ENCODE measurements at places on chromosomes 12 and 14. TPM values are rescaled to one million over a fixed set of nuclear protein-coding genes. Genes with fewer than 3 reads are reported as not detected.

- DNase-seq = no peak
Measured at GRCh38 chr12:52815676-52816588, 2.0 kb upstream of the KRT4 start.

DNA sequence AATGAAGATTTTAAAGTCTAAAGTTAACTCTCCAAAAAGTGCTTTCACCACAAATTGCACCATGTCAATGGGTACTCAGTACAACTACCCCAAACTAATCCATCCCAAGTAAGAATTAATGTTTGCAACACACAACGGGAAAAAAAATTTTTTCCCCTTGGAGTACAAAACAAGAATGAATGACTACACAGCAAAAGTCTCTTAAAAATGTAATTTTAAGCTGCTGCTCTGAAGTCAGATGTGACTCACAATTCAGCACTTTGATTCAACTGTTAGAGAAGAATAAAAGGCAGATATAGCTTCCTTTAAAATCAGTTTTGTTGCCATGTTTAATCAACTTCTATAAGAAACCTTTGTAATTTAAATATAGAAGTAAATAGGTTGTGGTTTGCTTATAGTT lies 42.5 kb upstream of the VPS33A start:
- DNase-seq = no peak

DNA sequence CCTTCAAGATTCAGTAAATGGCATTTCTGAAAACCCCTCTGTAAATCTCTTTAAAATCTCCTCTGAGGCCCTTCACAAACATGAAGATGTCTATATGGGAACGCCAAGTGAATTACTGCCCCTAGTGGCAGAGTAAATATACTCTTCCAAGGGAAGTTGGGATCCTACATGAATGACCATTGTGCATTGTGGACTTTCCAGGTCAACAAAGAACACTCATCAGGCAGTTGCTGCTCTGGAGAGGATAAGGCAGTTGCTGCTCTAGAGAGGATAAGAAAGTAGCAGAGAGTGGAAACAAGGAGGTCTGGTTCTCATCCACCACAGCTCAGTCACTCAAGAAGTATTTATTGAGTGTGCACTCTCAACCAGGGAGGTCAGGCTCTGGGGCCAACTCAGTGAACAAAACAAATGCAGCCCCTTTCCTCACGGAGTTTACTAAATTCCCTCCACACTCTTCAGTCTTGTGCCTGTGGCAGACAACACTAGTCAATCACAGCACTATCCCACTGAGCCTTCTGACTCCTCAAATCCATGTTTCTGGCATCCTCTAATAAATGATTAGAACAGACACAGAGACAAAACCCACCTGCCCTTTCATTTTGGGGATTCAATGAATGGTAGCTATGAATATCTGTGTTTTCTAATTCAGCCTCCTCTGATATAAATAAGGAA lies 52.9 kb downstream of the SVOP start:
- DNase-seq = no peak

DNA sequence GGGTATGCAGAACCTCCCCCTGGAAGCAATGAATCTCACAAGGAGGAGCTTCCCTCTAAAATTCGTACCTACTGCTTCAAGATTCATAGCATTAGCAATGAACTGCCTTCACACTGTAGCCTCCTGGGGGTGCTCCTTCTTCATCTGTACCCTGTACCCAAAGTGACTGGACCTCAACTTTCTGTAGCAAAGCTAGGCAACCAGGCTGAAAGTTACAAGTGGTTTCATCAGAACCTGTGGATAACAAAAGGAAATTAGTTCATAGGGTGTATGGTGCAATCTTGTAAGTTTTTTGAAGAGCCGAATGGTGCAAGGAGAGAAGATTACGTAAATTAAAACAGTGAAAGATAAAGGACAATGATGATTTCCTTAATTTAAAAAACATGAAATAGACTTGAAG lies 1541.7 kb upstream of the FLRT2 start:
- DNase-seq = no peak

- peak; percentile 76 for DNase-seq
Measured at GRCh38 chr12:105084251-105085250, at the start of gene ALDH1L2. TSS of gene ALDH1L2 (minus strand) at chr12:105084458. CDS start at chr12:105084436, 22 bp downstream.

PKP2 gene
- total RNA-seq = 0.36 TPM

DNA sequence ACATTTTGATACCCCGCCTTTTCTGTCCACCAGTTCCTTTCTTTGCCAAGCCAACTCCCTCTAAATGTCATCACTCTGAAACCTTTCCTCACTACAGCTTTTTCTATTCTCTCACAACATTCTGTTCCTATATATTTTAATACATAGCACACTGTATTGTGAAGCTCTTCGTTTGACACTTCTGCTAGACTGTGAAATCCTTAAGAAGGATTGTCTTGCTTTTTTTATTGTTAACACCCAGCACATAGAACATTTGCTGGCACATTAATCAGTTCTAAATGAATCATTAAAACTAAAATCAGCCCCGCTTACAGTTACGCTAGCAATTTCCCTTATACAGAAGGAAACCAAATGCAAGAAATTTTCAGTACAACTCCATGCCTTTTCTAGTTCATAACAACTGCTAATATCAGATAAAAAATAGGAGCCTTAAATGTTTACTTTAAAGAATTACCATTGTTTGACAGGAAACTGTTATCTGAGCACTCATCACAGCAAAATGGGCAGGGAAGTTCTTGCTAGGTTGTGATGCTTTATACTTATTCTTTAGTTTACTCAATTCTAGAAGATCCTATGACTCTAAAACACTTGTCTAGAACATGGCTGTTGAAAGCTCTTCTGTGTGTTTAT lies 93.5 kb downstream of the PPP1R12A start:
- no peak for DNase-seq

DNA sequence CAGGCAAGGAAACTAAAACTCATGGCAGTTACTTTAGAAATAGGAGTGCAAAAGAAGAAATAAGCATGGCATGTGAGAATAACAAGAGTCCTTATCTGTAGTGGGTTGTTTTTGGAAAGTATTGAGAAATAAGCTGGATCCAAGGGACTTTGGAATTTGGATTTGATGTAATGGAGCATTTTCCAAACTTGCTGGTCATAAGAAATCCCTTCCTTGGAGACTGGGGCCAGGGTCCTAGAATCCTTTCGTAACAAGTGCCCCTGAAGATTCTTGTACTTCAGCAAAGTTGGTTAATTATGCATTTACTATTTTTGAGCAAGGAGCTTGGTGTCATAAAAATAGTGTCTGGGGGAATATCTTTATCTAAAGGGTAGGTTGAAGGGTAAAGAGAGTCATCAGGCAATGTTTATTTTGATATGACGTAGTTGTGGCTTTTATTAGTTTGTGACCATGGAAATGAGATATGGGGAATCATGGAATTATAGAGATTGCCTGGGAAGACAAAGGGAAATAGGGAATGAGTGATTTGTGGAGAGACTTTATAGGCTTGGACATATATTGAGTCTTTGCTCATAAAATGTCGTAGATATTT lies 53.9 kb downstream of the WNK1 start:
- no peak for DNase-seq

LRIG3 gene
- not detected for total RNA-seq

DNA sequence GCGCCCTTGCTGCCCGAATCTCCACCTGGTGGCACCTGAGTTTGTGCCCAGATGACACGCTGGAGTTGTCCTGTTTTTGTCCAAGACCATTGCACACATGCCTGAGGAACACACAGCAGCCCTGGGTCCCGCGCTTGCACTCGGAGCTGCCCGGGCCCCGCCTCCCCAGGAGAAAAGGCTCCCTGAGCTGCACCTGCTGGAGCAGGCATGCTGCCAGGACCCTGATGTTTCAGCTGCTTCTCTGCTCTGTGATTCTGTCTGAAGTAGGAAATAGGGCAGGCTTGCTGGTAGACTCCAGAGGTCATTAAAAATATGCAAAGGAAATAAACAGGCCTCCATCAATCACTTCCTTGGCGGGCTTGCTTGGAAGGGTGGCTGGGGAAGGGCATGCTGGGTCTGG lies 271.6 kb downstream of the CACNA1C start:
- DNase-seq = no peak

- no peak for DNase-seq
Measured at GRCh38 chr14:68266998-68267397, 447.4 kb downstream of the RAD51B start.

DNA sequence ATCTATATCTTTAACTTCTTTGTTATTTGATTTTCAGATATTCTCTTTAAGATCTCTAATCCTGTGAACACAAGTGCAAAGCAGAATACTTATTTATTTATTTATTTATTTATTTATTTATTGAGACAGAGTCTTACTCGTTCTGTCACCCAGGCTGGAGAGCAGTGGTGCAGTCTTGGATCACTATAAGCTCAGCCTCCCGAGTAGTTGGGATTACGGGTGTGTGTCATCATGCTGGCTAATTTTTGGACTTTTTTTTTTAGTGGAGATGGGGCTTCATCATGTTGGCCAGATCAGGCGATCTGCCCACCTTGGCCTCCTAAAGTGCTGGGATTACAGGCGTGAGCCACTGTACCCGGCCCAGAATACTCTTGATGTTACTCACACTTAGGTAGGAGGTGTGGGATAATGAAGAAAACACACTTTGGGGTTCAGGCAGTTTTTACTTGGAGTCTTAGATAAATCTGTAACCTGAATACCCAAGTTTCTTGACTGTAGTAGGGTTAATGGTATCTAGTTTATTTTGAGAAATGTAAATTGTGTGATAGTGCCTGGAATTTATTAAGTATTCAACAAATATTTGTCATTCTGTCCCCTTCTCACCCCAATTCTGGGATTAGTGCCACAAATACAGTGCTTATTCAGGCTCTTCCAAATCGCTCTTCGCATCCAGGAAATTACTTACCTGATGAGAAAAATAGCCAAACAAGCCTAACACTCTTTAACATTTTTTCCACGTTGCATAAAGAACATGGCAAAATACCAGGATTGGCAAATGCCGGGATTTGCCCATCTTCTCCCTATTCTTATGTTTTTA lies 33.0 kb downstream of the METAP2 start:
- no peak for DNase-seq

DNA sequence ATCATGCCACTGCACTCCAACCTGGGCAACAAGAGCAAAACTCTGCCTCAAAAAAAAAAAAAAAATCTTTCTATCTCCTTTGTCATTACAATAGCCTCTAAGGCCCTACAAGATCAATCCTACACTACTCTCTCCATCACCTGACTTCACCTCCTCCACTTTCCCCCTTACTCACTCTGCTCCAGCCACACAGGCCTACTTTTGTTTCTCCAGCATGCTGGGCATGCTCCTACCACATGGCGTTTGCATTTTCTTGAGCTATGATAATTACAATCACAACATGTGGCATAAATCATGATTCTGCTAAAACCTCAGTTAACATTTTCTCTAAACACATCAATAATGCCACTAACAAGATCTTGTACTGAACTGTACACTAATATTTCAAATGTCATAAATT lies 7.8 kb downstream of the PPP1R13B start:
- DNase-seq = no peak

DNA sequence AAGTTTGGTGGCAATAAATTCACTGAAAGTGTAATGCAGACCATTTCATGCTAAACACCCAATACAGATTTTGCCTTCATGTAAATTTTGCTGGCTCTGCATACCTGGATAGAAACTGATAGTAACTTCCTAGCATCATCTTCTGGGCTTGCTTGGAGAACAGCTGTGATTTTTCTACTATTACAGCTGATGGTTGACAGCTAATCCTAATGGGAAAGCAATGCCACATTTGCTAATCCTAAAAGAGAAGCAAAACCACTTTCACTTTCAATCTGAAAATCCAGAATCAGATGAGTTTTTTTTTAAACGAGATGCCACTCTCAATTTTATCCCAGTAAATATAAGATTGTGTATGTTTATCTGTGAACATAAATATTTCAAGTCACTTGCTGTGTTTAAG lies 1035.9 kb downstream of the TRHDE start:
- DNase-seq = no peak

- DNase-seq = peak; percentile 88
Measured at GRCh38 chr14:53152887-53153701, at the start of gene DDHD1. TSS of gene DDHD1 (minus strand) at chr14:53153323. CDS start at chr14:53153098, 225 bp downstream.

KRT5 gene
- not detected for total RNA-seq

- no peak for DNase-seq
Measured at GRCh38 chr12:113722747-113723146, 243.4 kb downstream of the RBM19 start.

DNA sequence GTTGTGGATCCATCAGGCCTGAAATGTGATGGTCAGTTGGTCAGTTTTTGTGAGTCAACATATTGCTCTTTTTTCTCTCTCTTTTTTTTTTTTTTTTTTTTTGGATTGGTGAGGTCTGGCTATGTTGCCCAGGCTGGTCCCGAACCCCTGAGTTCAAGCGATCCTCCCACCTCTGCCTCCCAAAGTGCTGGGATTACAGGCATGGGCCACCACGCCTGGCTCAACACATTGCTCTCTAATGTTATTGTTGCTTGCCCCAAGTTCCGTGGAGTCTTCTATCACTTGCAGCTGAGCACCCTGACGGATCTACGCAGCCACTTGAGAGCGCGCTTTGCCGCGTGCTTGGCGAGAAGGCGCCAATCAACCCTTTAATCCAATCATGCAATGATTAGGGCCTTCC lies 69.5 kb upstream of the DIO3 start:
- DNase-seq = no peak

- peak; percentile 78 for DNase-seq
Measured at GRCh38 chr12:11981121-11981733, 89.5 kb upstream of the BCL2L14 start.

DNA sequence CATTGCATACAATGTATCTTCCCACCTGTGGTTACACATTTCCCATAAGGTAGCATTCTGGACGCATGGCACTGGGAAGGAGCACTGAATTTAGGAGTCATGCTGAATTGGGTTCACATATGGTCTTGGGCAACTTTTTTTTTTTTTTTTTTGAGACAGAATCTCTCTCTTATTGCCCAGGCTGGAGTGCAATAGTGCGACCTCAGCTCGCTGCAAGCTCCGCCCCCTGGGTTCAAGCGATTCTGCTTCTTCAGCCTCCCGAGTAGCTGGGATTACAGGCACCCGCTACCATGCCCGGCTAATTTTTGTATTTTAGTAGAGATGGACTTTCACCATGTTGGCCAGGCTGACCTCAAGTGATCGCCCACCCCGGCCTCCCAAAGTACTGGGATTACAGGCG lies 13.3 kb downstream of the DIP2B start:
- no peak for DNase-seq

VRTN gene
- not detected for total RNA-seq

DNA sequence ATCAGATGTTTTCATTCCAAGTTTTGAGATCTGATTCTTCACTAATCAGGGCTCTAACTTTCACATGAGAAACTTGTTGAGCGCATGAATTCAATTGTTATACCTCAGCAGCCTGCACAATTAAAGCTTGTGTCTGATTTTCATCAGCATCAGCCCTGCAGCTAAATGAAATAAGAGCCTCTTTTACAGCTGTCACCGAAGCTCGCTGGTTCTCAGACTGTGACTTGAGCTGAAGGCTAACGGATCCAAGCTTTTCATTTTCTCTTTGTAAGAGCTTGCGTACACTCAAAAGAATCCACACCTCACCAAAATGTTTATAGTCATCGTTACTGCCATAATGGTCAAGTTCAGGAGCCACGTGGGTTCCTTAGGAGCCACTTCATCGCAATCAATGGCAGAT lies 65.5 kb upstream of the BEGAIN start:
- no peak for DNase-seq
